HFFc6 (cell line): ENCODE measurements at places on chromosomes 4 and X. TPM values are rescaled to one million over a fixed set of nuclear protein-coding genes. Genes with fewer than 3 reads are reported as not detected.

- no peak for DNase-seq
Observed at GRCh38 chrX:3598709-3599108, 114.7 kb downstream of the PRKX start.

- DNase-seq: no peak
Observed at GRCh38 chrX:17769701-17770269, 32.5 kb downstream of the SCML1 start.

AKAP17A gene
- total RNA-seq: 23.1 to 24.6 TPM (median 24.0 TPM) in 3 replicates

DNA sequence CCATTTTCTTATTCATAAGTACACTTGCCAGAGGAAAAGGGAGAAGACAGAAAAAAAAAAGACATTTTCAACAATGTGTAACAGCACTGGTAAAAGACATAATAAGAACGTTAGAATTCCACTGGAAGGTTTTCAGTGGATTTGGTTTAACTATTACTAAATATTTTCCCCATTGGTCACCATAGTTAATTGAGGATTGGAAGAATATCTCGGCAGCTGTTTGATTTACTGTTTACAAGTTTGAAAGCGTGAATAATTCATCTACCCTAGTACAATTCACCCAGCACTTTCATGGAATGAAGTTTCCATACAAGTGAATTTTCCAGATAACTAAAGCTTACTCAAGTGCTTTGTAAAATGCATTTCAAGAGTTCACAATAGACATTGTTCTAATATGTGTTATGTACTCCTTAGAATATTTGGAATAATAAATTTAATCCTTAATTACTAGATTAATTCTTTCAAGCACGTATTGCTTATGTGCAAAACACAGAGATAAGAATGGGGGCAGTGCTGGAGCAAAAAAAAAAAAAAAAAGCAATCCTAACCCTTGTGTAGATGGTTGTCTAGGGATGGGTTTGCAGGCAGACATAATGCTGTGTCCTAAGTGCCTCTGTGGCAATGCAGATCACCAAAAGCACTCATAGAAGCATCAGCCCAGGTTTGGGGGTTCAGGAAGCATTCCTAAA is 57.1 kb downstream of the ENPEP start:
- DNase-seq: no peak

- no peak for DNase-seq
Observed at GRCh38 chr4:165384598-165384997, 5.8 kb downstream of the CPE start.

FGA gene
- not detected in 3 replicates for total RNA-seq

- no peak for DNase-seq
Observed at GRCh38 chr4:97121493-97121892, 1021.8 kb downstream of the STPG2 start.

DNA sequence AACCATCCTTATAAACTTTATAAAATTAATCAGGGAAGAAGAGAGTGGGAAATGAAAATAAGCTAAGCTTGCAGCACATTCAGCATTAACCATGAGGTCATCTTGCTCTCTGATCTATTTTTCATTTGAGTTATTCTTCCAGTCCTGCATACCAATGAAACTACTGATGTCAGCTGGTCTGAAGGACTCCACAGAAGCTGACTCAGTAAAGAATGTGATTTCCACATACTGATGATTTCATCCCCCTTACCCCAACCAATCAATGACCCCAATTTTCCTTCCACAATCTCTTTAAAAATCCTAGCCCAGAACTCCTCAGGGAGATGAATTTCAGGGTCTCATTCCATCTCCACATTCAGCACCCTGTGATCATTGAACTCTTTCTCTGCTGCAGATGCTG is 18.8 kb upstream of the DSPP start:
- DNase-seq: peak; percentile 90
